Muscle of leg (tissue), 16 donors: ENCODE measurements at places on chromosomes 11 and 22.

- DNase-seq, result no peak
Observed at GRCh38 chr11:43580735-43581369, 99.7 kb upstream of the HSD17B12 start.

GRCh38 chr11:74543991-74544390 is 48.4 kb upstream of the POLD3 start:
- no peak for DNase-seq

- no peak for DNase-seq
Observed at GRCh38 chr11:78039391-78039918, 16.4 kb upstream of the KCTD14 start.

GRCh38 chr11:66559142-66559865 is 9.1 kb downstream of the CTSF start:
- no peak for DNase-seq

GRCh38 chr11:47928426-47928825 is 51.9 kb upstream of the PTPRJ start:
- peak; percentile 69 for DNase-seq

DNA sequence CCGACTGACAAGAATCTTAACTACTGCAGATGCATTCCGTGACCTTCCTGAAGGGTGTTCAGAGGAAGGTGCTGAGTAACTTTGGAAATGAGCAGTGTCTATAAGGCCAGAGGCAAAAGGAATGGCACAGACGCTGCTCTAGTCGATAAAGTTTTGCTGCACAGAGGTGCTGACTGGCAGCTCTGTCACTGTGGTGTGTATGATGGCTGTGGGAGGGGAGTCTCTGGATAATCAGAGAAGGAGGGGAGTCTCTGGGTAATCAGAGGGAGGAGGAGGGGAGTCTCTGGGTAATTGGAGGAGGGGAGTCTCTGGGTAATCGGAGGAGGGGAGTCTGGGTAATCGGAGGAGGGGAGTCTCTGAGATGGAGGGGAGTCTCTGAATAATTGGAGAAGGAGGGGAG is 18.4 kb downstream of the PTDSS2 start:
- no peak for DNase-seq

GRCh38 chr11:122773781-122774266 is 64.5 kb upstream of the CRTAM start:
- no peak for DNase-seq

- DNase-seq, result no peak
Observed at GRCh38 chr11:133992121-133992520, 35.4 kb upstream of the IGSF9B start.

GRCh38 chr22:47561115-47561675 is 798.7 kb downstream of the TBC1D22A start:
- DNase-seq, result no peak

DNA sequence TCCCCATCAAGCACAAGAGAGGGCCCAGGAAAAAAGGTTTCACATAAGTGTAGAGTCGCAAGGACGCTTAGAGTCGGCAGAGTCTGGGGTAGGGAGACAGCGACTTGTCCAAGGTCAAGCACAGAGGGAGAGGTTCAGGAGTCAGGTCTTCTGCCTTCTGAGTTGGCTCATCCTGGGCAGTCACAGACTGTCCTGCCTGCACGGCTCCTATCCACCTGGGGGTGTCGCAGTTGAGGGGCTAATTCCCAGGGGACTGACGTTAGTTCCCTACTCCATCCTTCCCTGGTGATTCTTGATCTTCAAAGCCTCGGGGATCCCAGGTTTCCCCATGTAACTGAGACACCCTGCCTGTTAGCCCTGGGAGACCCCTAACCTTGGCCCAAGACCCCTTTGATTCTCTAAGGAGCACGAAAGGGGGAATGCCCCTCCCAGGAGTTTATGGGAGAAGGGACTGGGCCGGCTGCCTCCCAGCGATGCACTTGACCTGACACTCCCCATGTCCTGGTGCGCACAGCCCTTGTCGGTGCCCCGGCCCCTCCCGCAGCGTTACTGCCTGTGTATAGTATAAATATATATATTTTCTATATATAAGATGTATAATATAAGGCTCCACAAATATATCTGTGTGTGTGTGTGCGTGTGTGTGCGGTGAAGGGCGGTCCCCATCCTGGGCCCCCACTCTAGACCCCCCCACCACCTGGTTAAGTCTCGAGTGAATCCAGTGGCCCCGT is 14.7 kb upstream of the TAB1 start:
- DNase-seq, result no peak

DNA sequence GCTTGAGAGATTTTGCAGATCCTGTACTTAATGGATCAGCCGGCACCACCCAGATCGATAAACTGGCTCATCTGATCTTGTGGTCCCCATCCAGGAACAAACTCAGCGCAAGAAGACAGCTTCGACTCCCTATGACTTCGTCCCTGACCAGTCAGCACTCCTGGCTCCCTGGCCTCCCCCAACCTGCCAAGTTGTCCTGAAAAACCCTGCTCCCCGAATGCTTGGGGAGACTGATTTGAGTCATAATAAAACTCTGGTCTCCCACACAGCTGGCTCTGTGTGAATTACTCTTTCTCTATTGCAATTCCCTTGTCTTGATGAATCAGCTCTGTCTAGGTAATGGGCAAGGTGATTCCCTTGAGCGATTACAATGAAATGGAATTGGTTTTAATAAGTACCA is 29.5 kb downstream of the OR2AG2 start:
- no peak for DNase-seq

GRCh38 chr11:103608566-103608965 is 427.9 kb upstream of the DDI1 start:
- no peak for DNase-seq

GRCh38 chr11:23797624-23798419 is 699.0 kb upstream of the LUZP2 start:
- DNase-seq, result no peak

DNA sequence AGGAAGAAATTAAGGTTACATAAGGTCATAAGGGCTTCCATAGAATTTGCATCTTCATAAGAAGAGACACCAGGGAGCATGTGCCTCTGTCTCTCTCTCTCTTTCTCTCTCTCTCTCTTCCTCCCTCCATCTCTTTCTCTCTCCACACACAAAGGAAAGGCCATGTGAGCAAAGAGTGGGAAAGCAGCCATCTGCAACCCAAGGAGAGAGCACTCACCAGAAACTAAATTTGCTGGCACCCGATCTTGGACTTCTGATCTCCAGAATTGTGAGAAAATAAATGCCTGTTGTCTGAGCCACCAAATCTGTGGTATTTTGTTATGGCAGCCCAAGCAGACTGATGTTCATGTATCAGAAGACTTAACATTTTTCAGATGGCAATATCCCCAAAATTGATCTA is 6.4 kb upstream of the KRTAP5-10 start:
- no peak for DNase-seq

- no peak for DNase-seq
Observed at GRCh38 chr11:58888579-58888978, 44.1 kb upstream of the GLYATL2 start.

GRCh38 chr11:33907421-33907820 is 15.5 kb upstream of the LMO2 start:
- DNase-seq, result no peak

DNA sequence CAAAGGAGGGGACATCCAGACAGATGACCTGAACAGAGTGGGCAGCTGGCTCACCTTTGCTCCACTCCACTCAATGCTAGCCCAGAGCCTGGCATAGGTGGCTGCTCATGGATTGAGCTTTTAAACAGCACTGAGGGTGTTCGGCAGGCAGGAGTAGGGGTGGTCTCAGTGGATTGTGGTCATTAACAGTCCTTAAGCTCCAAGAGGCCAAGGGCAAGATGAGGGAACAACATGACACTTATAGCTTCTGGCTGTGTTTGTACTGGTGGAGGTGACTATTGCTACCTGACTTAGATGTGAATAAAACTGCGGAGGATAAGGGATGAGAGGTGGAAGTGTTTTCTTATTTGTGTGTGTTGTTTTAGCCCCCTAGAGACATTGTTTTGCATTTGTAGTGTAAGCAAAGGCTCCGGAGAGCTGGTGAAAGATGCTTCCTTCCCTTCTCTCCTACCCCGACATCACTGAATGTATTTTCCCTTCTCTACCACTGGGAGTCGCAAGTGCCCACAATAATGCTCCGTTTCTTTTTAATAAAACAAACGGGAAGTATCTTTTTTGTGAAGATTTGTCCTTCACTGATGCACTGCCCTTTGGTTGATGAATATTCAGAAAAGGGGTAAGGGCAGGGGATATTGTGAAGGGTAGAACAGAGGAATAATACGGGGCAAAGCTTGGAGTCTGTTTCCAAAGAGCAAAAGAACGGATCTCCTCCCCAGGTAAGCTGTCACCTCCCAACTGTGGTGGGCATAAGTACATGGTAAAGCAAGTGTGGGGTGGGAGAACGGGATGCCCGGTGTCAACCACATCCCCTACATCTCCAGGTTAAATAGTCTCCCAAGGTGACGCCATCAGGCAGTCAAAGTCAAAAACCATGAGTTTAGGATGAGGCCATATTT is 27.5 kb upstream of the MTNR1B start:
- peak; percentile 38 for DNase-seq

DNA sequence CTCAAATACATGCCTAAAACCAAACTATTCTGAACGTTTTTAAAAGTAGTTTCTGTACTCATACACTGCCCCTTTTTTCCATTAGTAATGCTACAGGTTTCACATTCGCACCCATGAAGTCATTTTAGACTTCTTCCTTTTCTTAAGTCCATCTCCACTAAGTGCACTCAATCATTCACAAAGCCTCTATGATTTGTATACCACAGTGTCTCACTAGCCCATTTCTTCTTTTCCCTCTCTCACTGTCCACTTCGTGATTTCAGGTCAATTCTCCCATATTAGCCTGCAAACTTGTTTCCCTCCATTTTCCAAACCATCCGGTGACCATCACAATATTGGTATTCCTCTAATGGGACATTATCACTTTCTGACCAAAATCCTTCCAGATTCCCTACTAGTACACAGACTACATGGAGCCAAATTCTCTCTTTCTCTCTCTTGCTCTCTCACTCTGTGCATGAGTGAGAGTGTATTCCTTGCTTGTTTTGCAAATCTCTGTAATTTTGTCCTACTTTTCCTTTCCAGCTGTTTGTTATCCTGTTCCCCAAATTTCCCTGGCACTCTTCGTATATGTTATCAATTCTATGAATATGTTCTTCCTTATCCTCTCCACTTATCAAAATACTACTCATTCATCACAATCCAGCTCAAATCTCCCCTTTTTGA is 3.4 kb upstream of the ZC3H12C start:
- no peak for DNase-seq

DNA sequence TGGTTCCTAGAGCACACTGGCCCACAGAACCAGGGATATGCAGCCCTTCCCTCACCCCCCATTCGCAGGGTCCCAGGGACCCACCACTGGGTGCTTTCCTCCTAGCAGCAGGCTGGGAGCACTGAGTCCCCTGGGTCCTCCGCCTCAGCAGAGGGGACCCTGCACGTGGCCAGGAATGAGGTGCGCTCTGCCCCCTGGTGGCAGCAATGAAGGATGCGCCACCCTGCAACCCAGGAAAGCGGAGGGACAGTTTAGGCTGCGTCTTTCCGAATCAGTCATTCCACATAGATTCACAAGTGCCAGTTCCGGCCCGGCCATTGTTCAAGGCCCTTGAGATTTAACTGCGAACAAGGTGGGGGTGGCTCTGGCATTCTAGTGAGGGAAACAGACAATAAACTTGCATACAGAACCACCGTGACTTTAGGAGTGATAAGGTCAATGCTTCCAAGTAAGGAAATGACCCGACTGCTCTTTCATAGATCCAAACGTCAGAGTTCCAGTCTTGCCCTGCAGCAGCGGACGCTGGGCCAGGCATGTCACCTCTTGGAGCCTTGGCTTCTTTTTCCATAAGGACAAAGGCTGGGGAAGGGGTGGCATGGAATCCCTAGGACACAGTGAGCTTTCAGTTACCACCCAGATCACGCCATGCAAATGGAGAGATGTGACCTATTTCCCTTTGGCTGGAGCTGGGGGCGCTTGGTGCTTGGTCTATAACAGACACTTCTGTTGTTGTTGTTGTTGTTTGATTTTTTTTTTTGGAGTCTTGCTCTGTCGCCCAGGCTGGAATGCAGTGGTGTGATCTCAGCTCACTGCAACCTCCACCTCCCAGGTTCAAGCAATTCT is 7.7 kb downstream of the RIN1 start:
- DNase-seq, result peak; percentile 81

GRCh38 chr22:37218399-37218770 is 6.1 kb upstream of the SSTR3 start:
- no peak for DNase-seq

GRCh38 chr11:118265954-118266353 is 1.9 kb upstream of the MPZL2 start:
- DNase-seq, result peak; percentile 10

DNA sequence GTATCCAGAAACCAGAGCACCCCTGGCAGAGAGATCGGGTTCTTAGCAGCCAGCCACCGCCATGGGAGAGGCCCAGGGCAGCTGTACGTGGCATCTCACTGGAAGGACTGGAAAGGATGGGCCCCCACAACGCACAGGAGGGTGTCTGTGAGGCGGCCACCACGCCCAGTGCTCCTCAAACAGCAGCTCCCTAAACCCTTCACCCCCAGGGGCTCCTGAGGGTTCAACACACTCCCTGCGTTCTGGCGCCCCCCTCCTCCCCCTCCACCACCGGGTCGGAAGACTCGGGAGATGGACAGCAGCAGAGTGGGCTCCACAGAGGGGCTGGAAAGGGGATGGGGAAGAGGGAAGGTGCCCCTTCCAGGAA is 1.1 kb downstream of the MAPK12 start:
- no peak for DNase-seq

DNA sequence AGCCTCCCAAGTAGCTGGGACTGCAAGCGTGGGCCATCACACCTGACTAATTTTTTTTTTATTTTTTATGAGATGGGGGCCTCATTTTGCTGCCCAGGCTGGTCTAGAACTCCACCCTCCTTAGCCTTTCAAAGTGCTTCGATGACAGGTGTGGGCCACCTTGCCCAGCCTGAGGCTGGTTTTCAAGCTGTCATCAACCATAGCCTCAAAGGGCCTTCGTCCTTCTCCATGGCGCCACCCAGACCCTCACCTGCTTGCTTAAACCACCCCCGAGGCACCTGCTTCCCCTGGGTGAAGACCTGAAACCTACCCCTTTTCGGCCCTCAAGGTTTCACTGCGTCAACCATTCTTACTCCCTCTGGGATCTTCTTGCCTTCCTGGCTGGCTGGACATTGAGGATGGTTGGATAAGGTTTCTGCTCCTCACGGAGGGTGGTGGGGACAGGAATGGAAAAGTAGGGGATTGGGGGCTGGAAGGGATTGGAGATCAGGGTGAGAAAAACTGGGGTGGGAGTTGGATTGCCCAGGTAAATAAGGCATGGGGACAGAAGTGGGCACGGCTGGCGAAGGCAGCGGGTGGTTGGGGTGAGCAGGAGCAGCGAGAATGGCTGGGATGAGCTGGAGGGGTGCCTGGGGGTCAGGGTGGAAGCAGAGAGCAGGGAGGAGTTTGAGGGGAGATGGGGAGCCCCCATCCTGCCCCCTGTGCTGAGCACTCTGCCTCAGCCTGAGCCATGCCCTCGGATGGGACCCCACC is 2.8 kb upstream of the ACR start:
- no peak for DNase-seq

DNA sequence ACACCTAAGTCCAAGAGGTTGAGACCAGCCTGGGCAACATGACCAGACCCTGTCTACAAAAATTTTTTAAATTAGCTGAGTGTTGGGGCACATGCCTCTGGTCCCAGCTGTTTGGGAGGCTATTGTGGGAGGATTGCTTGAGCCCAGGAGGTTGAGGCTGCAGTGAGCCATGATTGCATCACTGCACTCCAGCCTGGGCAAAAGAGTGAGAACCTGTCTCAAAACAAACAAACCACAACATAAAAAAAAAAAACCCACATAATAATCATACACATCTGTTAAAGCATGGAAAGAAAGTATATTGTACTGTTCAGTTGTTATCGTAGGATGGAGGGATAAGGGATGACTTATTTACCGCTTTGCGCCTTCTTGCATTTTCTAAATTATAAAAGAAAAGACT is 35.9 kb upstream of the GRK2 start:
- no peak for DNase-seq
